ENCODE measurements at places on chromosomes 1 and 21.
A peak's percentile ranks its signal among the peaks of the same experiment; 100 is the strongest.

DNA sequence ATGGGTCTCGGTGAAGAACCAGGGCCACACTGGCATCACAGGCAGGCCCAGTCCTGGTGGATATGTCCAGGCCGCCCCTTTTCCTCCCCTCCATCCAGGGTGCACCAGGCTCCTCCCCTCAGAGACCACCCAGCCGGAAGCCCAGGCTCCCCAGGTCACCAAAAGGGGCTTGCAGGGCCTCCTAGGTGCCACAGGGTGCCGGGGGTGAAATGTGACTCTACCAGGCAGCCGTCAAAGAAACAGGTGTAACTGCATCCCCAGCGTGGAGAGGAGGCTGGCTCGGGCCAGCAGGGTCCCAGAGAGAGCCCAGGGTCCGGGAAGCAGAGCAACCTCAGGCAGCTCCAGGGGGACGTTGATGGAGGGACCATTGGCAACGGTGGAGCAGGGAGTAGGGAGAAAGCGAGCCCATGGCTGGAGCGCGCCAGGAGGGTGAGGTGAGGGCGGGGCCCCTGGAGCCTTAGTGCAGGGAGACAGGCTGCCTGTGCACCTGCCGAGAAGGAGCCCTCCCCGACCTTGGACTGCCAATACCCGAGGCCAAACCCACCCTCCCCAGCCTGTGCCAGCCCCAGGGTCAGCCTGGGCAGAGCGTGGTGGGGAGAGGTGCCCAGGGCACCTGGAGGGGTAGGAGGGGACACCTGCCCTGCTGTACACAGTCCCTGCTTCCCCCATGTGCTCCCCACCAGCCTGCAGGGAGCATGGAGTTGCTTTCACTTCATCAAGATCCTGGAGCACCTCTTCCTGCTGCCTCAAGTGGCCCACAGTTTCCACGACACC is 48.3 kb upstream of the POFUT2 start:
- no peak for DNase-seq

DNA sequence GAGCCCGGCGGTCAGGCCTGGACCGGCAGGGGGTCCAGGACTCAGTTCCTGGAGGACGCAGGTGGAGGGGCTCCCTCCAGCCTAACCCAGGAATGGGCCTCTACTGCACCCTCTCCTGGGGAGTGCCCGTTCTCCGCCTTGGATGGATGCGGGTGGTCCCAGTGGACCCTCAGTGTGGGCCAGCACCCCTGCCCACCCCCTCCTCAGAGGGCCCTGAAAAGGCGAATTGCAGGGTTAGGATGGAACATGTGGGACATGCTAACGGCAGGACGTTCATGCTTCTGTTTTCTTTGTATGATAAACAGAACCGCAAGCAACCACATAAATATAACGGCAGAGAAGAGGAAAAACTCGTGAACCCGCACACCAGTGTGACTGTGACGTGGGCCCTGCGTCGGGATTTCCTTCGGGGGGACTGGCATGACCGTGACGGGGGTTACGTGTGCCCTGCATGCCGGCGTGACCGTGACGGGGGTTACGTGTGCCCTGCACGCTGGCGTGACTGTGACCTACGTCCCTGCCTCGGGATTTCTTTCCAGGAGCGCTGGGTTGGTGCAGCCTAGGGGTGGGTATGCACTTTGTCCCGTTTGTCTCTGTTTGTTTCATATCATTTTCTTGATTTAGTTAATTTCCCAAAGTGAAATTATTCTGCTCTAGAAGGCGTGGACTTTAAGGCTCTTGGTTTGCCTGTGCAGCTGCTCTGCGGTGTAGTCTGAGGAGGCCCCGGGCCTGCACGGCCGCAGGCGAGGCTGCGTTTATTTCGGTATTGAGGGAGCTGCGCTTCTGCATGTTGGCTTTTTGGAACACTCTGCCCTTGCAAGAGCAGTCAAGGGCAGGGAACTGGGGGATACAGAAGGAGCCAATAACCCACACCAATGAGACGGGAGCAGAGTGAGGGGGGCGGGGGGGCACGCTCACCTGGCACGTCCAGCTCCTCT is 3.1 kb downstream of the FTCD start:
- DNase-seq, result no peak

DNA sequence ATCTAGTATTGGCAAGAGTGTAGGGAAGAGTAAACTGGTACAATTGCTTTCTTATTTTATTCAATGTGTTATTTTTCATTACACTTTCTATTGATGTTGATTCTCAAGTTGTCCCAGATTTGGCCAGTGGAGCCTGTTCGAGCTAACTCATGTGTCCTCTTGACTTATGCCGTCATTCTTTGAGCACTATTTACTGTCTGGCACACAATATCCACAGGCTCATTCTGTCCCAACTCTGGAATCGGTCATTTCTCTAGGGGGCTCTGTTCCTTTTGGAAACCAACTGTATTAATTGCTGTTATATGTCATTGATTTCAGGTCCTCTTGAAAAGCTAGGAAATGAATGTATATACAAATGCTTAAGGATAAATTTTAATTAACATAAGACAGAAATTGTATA is 22.4 kb upstream of the SFPQ start:
- DNase-seq, result no peak

- DNase-seq, result no peak
Measured at GRCh38 chr1:155178441-155179111, 4.9 kb downstream of the TRIM46 start.

DNA sequence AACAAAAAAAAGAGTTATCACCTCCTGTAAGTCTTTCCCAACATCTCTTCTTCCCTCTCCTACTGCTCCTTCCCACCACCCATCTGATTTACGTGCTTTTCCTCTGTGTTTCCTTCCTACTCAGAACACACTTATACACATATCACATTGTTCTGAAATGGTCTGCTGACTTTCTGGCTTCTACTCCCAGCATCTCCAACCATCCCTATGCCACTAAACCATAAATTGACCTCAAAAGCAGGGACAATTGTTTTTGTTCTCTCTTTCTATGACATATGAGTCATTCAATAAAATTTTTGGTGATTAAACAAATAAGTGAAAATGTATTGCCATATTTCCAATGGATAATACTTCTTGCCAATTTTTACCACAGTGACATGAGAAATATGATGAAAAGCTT is 8.2 kb downstream of the GOLPH3L start:
- DNase-seq, result no peak

GRCh38 chr1:46687093-46687659 is 15.5 kb downstream of the TEX38 start:
- DNase-seq, result peak; percentile 12

- peak; percentile 46 for DNase-seq
Measured at GRCh38 chr1:231134624-231135023, 27.2 kb upstream of the TRIM67 start.

- DNase-seq, result peak; percentile 48
Measured at GRCh38 chr1:20480243-20480944, 5.6 kb downstream of the CAMK2N1 start.

- DNase-seq, result no peak
Measured at GRCh38 chr21:32456497-32456918, 44.0 kb downstream of the EVA1C start.

- DNase-seq, result peak; percentile 86
Measured at GRCh38 chr1:19974822-19975416, 4.5 kb downstream of the PLA2G2A start.

- no peak for DNase-seq
Measured at GRCh38 chr1:18319099-18319498, 161.6 kb upstream of the KLHDC7A start.

DNA sequence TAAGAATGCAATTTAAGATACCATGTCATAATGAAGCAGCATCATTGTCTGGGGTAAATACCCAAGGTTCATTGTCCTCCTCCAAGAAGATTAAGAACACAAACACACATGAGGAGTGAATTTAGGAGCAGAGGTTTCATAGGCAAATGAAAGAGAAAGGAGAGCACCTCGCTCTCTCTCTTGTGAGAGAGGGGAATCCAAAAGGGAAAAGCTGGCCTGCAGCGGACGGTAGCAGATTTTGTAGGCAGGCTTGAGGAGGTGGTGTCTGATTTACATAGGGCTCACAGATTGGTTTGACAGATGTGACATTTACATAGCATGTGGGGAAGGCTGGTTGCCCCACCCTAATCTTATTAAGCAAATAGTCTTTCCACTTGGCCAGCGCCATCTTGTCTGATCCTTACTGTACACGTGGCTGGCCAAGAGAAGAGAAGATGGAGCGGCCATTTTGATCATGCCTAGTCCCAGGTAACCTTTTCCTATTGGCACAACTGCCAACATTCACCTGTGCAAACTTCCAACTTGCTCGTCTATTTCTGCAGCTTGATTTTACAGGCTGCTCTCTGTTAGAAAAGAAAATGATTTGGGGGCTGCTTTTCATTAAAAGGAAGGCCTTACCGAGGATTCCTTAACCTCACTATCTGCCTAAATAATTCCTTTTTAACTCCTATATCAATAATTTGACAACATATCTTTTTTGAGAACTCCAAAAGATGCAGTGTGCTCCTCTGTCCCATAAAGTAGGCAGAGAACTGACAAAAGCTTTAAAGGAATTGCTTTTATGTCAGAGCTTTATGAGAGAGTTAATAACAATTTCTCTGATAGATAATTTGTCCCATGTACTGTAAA is 16.0 kb upstream of the LRRC7 start:
- no peak for DNase-seq

DNA sequence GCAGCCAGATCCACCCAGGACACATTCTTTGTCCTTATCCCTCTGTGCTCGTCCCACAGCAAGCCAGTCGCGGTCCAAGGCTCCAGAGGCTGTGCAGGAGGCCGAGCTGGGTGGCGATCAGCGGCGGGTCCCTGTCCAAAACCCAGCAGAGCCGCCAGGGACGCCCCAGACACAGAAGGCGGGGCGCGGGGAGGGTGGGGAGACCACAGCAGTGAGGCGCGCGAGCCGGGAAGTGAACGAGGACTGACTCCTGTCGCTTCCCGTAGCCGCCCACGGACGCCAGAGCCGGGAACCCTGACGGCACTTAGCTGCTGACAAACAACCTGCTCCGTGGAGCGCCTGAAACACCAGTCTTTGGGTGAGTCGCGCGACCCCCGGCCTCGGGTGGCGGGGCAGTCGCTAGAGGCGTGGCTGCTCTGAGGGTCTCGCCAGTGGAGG is at the start of gene LGALS8:
LGALS8 (plus strand) TSS at position 279 of the 438 bp plus-strand sequence. CDS start 2,089 bp downstream, outside the sequence.
- DNase-seq, result peak; percentile 78

- no peak for DNase-seq
Measured at GRCh38 chr1:171446386-171446785, 38.9 kb upstream of the PRRC2C start.

- DNase-seq, result no peak
Measured at GRCh38 chr1:187999973-188000372, 1171.2 kb downstream of the PLA2G4A start.

- no peak for DNase-seq
Measured at GRCh38 chr1:226659641-226660040, 79.4 kb downstream of the ITPKB start.

DNA sequence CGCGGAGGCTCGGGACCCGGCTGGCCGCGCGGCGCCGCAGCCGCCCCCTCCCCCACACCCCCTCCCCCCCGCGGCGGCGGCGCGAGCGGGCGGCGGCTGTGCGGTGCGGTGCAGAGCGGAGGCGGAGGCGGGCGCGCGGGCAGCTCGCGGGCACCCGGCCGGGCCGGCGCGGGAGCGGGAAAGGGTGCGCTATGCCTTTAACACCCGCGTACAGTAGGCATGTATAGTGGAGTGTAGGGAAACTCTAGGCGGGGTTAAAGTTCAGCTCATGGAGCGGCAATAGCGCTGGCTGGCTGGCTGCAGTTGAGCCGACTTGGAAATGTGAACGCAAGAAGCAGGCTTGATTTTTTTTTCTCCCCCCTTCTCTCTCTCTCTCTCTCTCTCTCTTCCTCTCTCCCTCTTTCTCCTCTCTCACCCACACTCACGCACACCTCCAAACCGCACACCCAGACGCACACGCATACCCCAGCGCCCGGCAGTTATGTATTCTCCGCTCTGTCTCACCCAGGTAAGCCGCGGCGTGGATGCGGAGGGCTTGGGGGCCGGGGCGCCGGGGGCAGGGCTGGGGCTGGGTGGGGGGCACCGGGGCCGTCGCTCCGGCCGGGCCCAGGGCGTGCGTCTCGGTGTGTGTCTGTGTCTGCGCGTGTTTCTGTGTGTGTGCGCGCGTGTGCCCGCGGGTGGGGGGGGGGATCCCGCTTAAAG is at the start of gene NFIA:
NFIA (plus strand) TSS at position 251 of the 702 bp plus-strand sequence.
- DNase-seq, result peak; percentile 62

- no peak for DNase-seq
Measured at GRCh38 chr1:208682664-208683013, 438.5 kb upstream of the PLXNA2 start.

DNA sequence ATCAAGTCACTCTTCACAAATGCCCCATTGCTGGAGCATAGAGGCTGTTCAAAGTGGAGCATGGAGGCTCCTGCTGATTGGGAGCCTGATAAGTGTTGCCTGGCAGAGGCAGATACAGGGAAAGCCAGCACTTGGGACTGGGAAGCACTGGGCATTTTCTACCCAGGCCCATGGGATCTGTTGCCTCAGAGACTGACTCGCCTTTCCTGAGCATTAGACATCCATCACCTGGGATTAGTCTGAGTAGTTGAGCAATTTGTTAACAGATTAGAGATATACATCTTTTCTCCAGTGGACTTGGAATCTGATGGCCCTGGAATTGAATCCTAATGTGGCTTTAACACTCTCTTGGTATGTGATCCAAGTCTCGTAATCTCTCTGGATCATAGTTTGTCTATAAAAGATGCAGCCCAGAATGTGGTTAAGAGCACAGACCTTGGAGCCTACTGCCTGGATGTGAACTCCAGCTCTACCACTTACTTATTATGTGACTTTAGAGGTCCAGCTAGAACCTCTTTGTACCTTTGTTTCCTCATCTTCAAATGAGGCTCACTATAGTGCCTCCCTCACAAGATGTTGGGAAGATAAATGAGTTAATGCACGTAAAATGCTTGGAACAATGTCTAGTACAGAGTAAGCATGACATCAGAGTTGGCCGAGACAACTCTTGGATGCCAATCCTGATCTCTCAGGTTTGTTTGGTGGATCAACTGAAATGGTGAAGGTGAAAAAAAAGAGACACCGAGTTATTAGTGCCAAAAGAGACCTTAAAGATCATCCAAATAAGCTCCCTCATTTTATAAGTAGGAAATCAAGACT is 38.3 kb upstream of the NRDC start:
- DNase-seq, result peak; percentile 46

DNA sequence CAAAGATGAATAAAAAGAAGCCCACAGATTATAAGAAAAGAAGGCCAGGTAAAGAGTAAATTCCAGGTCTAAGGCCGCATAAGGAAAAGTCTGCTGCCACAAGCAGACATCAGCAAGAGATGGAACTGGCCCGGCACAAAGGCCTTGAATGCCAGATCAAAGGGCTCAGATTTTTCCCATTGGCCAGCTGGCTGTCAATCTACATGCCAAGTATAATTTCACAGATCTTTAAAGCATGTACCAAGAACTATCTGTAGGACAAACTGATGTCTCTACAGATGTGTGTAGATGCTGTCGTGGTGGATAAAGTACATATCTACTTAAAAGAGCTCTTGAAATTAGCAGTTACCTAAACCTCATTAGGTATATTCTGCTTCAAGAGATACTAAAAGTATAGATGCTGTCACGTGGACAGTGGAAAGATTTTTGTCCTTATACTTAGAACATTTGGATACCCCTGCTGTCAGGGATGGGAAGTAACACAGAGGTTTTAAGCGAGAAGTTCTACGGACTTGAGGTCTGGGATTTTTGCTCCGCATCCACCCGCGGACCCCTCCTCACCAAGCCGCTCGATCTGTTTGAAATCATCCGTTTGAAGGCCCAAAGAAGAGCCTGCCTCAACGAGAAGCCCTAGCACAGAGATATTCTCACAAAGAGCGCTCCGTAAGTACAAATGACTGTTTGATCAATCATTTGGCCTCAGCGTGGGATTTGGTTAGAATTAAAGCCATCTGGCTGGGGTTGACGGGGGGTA is 10.1 kb downstream of the GLIS1 start:
- DNase-seq, result no peak

- no peak for DNase-seq
Measured at GRCh38 chr1:154753426-154753825, 116.7 kb downstream of the KCNN3 start.

Data from mammary epithelial cell (primary cell).